ENCODE measurements at places on chromosomes 13 and 19.

GRCh38 chr19:6626764-6627163, 35.8 kb upstream of the CD70 start:
- DNase-seq = no peak

DNA sequence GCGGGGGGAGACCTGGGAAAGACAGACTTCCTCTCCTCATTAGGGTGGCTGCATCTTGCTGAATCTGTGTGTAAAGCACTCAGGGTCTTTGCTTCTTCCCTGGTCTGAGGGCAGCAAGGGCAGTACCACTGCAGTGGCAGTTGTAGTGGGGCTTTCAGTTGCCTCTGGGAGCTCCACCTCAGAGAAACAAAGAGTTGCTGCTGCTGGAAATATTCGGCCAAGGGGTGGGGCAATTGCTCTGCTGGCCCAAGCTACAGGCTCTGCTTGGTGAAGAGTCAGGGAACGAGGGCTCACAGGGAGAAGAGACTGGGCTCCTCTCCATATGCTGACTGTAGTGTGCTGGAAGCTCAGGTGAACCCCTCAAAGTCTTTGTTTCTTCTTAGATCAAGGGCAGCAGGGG, 52.5 kb downstream of the POSTN start:
- no peak for DNase-seq

DNA sequence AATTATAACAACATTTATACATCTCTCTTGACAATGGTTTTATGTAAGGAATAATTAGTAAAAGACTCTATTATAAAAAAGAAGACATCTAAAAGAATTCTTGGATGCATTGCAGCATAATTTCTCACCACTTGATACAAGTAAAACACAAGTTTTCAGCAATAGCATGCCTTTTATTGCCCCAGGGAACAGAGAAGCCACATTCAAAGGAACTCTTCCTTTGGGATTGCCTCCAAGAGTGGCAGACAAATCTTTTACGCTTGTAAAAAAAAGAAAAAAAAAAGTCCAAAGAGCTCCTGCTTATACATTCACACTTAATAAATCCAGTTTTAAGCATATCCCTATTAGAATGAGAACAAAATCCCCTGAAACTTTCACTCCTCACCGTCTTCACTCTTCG, 2357.8 kb upstream of the PCDH20 start:
- no peak for DNase-seq

DNA sequence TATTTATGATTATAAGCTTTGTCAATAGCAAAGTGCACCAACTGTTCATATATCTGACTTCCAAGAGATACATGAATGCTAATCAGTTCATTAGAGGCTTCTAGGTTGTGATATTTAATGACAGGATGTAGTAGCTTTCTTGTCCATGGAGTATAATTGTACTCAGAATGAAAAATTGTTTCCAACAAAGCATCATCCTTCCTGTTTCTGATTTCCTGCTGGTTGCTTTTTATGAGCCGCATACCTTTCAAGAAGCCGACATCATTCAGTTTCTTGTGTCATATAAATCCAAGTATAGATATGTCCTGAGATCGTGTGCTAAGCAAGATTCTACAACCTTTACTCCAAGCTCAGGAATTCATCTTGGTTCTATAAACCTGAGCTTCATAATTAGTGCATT, 326.6 kb downstream of the DIAPH3 start:
- DNase-seq = no peak

GRCh38 chr19:17078920-17079709, 3.5 kb downstream of the MYO9B start:
- DNase-seq = peak; percentile 46

- no peak for DNase-seq
Observed at GRCh38 chr13:41756198-41756880, 204.6 kb downstream of the VWA8 start.

DNA sequence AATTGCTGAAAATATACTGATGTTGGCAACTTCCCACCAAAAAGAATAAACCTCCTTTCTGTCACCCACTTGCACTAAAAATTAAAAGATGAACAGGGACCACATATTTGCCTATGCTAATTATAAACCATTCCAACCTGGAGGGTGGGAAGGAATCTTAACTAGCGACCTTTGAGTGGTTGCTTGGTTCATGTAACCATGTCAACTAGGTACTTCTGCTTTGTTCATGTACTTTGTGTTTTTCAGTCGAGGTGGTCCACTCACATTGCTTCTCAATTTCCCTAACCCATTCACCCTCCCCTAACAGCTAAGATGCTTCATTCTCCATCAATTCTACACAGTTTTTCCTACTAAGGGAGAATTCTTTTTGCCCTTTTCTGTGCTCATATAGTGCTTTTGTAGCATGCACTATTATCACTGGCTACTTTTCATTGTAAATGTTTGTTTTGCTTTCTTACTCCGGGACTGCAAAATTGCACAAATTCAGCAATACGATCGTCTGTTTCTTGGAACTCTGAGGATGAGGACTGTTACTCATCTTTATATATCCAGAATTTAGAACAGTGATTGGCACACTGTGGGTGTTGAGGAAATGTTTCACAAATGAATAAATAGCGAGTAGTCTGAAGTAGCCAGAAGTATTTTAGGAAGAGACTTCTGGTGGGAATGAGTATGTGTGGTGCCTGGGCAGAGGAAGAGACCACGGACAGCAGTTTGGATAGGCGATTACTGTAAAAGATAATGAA, 187.5 kb downstream of the GPC6 start:
- DNase-seq = no peak

GRCh38 chr19:16619457-16619856, 8.5 kb downstream of the MED26 start:
- DNase-seq = no peak

GRCh38 chr13:28355822-28356371, 139.0 kb downstream of the FLT1 start:
- DNase-seq = peak; percentile 1

DNA sequence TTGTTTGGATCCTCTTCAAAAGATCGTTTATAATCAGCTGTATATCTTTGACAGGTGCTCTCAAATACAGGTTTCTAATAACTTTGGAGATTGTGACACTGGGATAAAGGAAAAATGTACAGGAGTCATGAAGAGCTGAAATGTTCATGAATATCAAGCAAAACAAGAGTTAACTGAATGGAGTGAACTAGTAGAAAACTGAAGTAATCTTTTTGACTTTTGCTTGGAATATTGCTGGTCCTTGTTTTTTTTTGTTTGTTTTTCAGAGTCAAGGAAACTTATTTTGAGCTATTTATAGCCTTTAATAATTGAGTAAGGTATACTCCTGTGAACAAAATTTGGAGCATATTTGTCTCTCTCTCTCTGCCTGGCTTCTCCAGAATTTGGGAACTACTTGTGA, 25.3 kb downstream of the MED4 start:
- DNase-seq = no peak

DNA sequence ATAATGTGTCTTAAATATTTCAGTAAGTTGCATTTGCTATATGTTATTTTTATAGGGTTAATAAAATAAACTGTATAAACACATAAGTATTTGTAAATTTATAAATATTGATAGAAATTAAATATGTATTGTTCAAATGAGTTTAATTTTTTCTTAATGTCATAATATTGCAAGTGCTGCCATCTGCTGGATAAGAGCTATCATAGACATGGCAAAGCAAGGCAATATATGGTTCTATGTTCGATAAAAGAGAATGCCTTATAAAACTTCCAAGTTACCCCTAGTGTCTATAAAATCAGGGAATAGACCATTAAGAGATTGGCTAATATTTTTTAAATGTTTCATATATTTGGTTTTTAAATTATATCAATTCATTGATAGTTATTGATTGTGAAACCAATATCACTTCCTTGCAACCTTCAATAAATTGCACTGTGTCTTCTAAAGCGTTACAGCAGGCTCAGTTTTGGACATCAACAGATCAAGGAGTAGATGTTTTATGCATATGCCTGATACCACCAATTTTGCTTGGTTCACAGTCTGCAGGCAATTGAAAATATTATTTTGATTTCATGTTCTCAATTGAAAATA, 29.0 kb upstream of the SLITRK6 start:
- DNase-seq = no peak

- DNase-seq = no peak
Observed at GRCh38 chr13:99002172-99002710, 24.4 kb upstream of the DOCK9 start.

DNA sequence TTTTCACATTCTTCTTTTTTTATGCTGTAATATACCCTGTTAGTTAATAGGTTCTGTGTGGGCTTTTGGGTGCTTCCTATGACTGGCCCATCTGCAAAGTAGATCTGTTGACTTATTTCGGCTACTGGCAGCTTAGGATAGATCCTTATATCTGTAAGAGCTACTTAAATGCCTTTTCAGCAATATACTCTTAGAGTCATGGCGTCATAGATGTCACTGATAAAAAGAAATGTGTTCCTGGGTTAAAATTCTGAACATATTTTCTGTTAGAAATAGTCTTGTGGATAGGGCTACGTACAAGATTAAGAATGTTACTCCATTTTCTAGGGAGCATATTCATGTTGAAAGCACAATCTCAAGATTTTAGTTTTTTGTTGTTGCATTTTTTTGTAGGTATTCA, 4.7 kb downstream of the AKAP11 start:
- no peak for DNase-seq

GRCh38 chr19:19587771-19588170, 30.7 kb downstream of the PBX4 start:
- DNase-seq = no peak

GRCh38 chr13:25153736-25154135, 18.4 kb downstream of the AMER2 start:
- no peak for DNase-seq
